ENCODE measurements at places on chromosomes 3 and 15. TPM values are rescaled to one million over a fixed set of nuclear protein-coding genes. Genes with fewer than 3 reads are reported as not detected.

TEX55 gene
- total RNA-seq = not detected

GOLGA8Q gene
- total RNA-seq = not detected

TRIM59 gene
- total RNA-seq = 12.4 TPM

ITIH1 gene
- not detected for total RNA-seq

ST8SIA2 gene
- 0.53 TPM for total RNA-seq

TMEM212 gene
- total RNA-seq = not detected

PLIN1 gene
- total RNA-seq = 0.12 TPM

CHCHD6 gene
- 19.4 TPM for total RNA-seq

LOXL1 gene
- 0.67 TPM for total RNA-seq

GOLGA6L7 gene
- total RNA-seq = not detected

FBXL2 gene
- 6.1 TPM for total RNA-seq

Measured in A549 treated with GW870086 at 1 μM for 4 hours (cell line).